ENCODE measurements at places on chromosomes 11 and 22. TPM values are rescaled to one million over a fixed set of nuclear protein-coding genes. Genes with fewer than 3 reads are reported as not detected.

DNA sequence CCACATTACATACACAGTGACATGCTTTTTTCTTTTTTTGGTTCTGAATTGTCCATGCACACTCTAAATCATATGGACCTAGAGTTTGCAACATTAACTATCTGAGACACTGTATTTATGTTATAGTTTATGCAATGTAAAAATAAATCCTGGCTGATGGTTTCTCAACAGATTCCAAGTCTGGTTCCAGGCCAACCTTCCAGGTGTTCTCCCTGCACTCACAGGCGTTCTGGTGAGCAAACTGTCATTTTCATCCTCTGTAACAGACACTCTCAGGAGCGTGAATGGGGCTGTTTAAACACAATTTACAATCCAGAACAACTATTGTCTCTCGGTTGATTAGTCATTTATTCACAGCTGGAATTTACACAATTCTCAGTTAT, 36.5 kb upstream of the ANKK1 start:
- DNase-seq: no peak
- H3K27me3 ChIP-seq: no peaks in the 10 kb centered on the region

- no peaks in the 10 kb centered on the region for H3K36me3 ChIP-seq
- no peak overlapping the region for H3K27ac ChIP-seq
- H3K27me3 ChIP-seq: no peaks in the 10 kb centered on the region
- H3K4me3 ChIP-seq: no peak overlapping the region
These were observed 152.0 kb downstream of the TBC1D22A start for GRCh38 chr22:46914481-46914880.

GRCh38 chr22:25553131-25553530, 11.3 kb upstream of the GRK3 start:
- H3K4me1 ChIP-seq: no peaks in the 10 kb centered on the region
- H3K27ac ChIP-seq: no peak overlapping the region
- H3K4me3 ChIP-seq: no peak overlapping the region
- DNase-seq: no peak
- H3K36me3 ChIP-seq: no peaks in the 10 kb centered on the region

- DNase-seq: no peak
- H3K36me3 ChIP-seq: no peaks in the 10 kb centered on the region
- no peak overlapping the region for H3K27ac ChIP-seq
- H3K27me3 ChIP-seq: peaks cover 29% of the 10 kb centered on the region
- no peak overlapping the region for H3K4me3 ChIP-seq
- peaks cover 19% of the 10 kb centered on the region for H3K4me1 ChIP-seq
These were observed 12.3 kb upstream of the SYT7 start for GRCh38 chr11:61593151-61593550.

- peaks cover 17% of the 10 kb centered on the region for H3K4me1 ChIP-seq
- no peaks in the 10 kb centered on the region for H3K36me3 ChIP-seq
- no peak for DNase-seq
- no peak overlapping the region for H3K4me3 ChIP-seq
- no peak overlapping the region for H3K27ac ChIP-seq
These were observed 218.3 kb upstream of the CTSC start for GRCh38 chr11:88555829-88556202.

GRCh38 chr11:8581300-8581699, 12.7 kb downstream of the STK33 start:
- no peak for DNase-seq
- H3K27ac ChIP-seq: no peak overlapping the region
- H3K4me1 ChIP-seq: no peaks in the 10 kb centered on the region
- no peak overlapping the region for H3K4me3 ChIP-seq

JRKL gene
- 9.2 TPM for total RNA-seq

DNA sequence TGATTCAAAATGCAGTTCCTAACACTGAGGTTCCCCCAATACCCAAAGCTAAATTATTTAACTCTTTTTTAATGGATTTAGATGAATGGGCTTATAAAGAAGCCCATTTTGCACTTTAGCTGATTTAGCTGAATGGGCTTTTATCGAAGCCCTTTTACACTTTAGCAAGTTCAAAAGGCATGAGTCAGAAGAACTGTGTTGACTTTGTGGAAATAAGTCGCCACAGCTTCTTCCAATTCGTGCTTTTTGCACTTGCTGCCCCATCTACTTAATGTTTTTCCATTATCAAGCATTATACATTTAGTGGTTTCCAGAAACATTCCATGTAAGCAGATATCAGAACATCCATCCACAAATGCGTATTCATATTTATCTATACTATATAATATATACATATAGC, 20.5 kb upstream of the GRIA4 start:
- no peak for DNase-seq
- H3K4me1 ChIP-seq: no peaks in the 10 kb centered on the region
- no peaks in the 10 kb centered on the region for H3K27me3 ChIP-seq
- no peaks in the 10 kb centered on the region for H3K36me3 ChIP-seq
- no peak overlapping the region for H3K4me3 ChIP-seq
- H3K27ac ChIP-seq: no peak overlapping the region

- peaks cover 11% of the 10 kb centered on the region for H3K4me1 ChIP-seq
- H3K4me3 ChIP-seq: no peak overlapping the region
- peak overlapping the region; percentile 34 for H3K27ac ChIP-seq
- H3K36me3 ChIP-seq: no peaks in the 10 kb centered on the region
- DNase-seq: no peak
These were observed 123.6 kb downstream of the ABTB2 start for GRCh38 chr11:34234086-34234740.

Measured in tibial nerve (tissue), 4 donors.